ENCODE measurements at places on chromosomes 1 and 21.

- no peak for DNase-seq
Measured at GRCh38 chr1:243500512-243500911, 244.7 kb downstream of the SDCCAG8 start.

- DNase-seq = no peak
Measured at GRCh38 chr1:228515200-228515834, 28.1 kb downstream of the RNF187 start.

GRCh38 chr1:173187671-173188237, 19.4 kb downstream of the TNFSF4 start:
- DNase-seq = no peak

- DNase-seq = no peak
Measured at GRCh38 chr1:227849251-227849650, 33.8 kb downstream of the PRSS38 start.

DNA sequence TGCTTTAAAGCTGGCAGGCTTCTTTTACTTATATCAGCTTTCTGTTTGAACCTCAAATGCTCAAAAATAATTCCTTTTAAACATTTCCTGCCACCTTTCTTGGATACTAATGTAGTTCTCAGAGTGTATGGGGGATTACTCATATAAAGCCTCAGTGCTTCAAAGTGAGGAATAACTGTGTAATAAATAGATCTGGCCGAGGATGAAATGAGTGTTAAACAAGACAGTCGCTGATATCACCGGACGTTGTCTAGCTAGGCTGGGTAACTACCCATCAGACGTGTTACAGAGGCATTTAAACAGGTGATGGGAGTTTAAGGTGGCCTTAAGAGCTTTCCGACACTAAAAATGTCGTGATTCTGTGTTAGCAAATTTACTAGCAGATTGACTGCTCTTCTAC, 53.1 kb downstream of the VANGL2 start:
- DNase-seq = no peak

GRCh38 chr1:200248541-200248940, 161.3 kb downstream of the ZNF281 start:
- no peak for DNase-seq

- DNase-seq = no peak
Measured at GRCh38 chr1:58767143-58767542, 16.7 kb downstream of the JUN start.

- no peak for DNase-seq
Measured at GRCh38 chr1:117169871-117170596, 40.7 kb downstream of the VTCN1 start.

GRCh38 chr1:64701071-64701470, 43.8 kb upstream of the RAVER2 start:
- DNase-seq = no peak

- DNase-seq = no peak
Measured at GRCh38 chr1:175036476-175036875, 13.3 kb upstream of the MRPS14 start.

DNA sequence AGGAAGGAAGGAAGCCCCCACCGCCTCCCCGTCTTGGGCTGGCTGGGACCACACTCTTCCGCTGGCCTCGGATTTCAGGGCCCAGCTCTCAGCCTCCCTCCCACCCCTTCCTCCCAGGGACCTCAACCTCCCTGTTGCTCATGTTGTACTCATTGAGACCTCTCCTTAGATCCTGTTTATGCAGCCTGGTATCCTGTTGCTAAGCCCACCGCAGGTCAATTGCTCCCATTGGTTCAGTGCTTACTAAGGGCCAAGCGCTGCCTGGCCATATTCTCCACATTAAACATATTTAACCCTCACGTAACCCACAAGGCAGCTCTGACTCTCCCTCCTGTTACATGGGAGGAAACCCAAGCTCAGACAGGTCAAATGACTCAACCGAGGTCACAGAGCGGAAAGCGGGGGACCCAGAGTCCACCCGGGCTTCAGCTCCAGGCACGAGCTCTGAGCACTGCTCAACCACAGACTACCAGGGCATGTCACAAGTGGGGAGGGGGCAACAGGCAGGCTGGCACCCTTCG, 23.2 kb upstream of the H6PD start:
- no peak for DNase-seq

DNA sequence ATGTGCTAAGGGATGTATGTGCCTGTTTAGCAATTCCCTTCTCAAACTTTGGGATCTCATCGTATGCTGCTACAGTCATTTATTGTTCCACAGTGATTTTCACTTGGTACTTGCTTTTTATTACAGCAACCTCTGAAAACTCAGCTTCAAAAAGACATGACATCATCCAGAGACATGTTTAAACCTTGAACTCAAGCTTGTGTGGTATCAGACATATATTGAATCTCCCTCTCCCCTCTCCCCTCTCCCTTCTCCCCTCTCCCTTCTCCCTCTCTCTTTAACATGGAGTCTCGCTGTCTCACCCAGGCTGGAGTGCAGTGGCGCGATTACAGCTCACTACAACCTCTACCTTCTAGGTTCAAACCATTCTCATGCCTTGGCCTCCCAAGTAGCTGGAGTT, 19.5 kb upstream of the TUT4 start:
- no peak for DNase-seq

DNA sequence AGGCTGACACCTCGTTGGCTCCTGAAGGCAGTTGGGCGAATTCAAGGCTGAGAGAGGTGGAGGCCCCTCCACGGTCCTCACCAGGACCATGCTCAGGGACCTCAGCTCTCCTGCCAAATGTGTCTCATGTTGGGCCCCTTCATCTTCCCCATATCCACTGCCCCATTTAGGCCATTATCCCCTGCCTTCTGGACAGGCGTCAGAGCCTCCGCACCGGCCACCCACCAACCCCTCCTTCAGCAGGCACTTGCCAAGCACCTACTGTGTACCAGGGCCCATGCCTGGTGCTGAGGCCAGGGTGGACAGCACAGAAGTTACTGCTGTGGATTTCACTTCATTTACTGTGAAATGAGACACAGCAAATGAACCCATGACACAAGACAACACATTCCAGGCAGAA, 325.8 kb downstream of the MATN1 start:
- DNase-seq = no peak

DNA sequence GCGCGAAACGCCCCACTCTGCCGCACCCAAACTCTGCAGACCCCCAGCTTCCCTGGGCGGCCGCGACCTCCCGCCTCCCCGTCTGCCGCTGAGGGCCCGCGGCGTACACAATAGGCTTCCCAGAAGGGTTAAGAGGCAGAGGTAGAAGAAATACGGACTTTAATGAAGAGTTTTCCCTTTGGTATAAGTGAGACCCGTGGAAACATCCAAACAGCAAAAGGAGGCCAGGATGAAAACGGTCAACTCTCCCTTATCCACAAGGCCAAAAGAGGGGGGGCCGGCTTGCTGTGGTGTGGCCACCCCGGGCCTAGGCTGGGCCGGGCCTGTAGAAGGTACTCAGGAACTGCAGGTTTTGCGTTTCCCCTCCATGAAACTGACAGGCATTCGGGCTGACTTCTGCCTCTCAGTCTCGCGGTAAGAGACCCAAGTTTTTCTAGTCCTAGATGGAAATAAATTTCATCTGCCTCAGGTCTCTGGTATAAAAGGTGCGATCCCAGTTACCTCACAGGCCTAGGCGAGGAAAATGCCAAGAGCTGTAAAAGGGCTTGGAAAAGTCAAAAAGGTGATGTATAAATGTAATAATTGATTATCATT, 671 bp upstream of the PYGO2 start:
- DNase-seq = no peak

- DNase-seq = peak; percentile 21
Measured at GRCh38 chr1:36342426-36343185, 19.2 kb upstream of the EVA1B start.

- no peak for DNase-seq
Measured at GRCh38 chr1:52834798-52835197, 7.8 kb upstream of the ZYG11A start.

GRCh38 chr21:23534850-23535249, 2072.4 kb downstream of the MRPL39 start:
- no peak for DNase-seq

DNA sequence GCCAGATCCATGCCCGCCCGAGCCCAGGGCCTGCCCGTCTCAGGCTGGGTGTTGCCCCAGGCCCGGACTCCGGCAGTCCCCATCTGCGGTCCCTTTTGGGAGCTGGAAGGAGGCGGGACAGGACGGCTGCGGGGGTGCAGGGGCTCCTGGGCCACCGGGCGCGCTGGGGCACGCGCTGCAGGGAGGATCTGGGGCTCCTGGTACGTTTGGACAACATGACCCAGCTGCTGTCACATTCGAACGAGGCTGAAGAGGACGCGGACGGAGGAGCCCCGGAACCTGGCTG, 6.6 kb upstream of the CALML6 start:
- DNase-seq = no peak

- DNase-seq = no peak
Measured at GRCh38 chr1:171674431-171675405, 22.2 kb upstream of the MYOC start.

GRCh38 chr1:70892930-70893329, 154.7 kb downstream of the PTGER3 start:
- no peak for DNase-seq

GRCh38 chr1:111199881-111200801, at the start of gene DENND2D:
TSS of gene DENND2D (minus strand) at chr1:111200646. CDS start at chr1:111200459, 187 bp downstream.
- DNase-seq = peak; percentile 39

DNA sequence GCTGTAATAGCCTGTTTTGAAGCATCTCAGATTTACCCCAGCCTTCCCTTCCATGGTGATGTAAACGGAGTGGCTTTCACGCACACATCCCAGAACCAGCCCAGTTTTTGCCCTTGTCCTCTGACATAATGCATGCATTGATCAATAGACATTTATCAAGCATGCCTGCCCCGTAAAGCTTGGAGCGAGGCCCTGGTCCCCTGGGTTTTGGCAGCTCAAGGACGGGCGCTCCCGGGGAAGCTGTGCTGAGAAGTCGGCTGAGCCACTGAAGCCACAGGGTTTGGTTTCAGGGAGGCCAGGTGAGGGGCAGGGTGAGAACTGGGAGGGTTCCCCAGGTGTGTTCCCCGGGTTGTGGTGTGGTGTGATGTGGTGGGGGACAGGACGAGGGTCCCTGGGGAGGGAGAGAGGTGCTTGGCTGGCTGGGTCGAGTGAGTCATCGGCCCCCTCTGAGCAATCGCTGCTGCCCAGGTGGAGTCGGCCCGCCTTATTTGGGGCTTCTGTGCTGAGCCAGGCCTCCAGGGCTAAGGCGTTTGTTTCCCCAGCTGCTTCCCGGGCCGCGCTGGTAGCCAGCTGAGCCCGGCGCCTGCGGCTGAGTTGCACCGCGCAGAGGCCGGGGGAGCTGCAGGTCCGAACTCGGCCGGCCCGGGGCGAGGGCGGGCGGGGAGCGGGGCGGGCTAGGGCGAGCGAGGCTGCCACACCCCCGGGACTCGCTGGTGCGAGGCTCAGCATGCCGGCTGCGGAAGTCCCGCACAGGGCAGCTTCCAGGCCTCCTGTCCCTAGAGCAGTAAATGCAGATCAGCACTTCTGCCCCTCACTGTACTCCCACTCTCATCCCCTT, 23.6 kb downstream of the ATP2B4 start:
- DNase-seq = peak; percentile 52

DNA sequence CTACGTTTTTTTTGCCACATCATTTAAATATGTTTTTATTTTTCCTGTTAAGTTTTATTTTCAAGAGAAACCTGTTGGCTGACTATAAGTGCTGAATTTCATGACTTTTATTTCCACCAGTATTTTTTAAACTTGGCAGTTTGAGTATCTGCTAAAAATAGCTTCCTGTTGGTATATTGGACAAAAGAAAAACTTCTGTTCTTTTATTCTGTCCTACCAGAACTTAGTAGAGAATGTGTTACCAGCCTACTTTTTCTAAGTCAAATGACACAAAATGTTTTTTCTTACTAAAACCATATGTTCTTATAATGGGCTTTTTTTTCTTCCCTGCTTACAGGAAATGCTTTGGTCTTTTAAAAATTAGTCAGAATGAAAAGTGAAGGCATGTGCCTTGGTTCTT, 7.6 kb downstream of the DR1 start:
- no peak for DNase-seq

- DNase-seq = no peak
Measured at GRCh38 chr21:29064850-29065481, 8.5 kb downstream of the CCT8 start.

- DNase-seq = no peak
Measured at GRCh38 chr1:203320591-203321272, 15.4 kb downstream of the BTG2 start.

DNA sequence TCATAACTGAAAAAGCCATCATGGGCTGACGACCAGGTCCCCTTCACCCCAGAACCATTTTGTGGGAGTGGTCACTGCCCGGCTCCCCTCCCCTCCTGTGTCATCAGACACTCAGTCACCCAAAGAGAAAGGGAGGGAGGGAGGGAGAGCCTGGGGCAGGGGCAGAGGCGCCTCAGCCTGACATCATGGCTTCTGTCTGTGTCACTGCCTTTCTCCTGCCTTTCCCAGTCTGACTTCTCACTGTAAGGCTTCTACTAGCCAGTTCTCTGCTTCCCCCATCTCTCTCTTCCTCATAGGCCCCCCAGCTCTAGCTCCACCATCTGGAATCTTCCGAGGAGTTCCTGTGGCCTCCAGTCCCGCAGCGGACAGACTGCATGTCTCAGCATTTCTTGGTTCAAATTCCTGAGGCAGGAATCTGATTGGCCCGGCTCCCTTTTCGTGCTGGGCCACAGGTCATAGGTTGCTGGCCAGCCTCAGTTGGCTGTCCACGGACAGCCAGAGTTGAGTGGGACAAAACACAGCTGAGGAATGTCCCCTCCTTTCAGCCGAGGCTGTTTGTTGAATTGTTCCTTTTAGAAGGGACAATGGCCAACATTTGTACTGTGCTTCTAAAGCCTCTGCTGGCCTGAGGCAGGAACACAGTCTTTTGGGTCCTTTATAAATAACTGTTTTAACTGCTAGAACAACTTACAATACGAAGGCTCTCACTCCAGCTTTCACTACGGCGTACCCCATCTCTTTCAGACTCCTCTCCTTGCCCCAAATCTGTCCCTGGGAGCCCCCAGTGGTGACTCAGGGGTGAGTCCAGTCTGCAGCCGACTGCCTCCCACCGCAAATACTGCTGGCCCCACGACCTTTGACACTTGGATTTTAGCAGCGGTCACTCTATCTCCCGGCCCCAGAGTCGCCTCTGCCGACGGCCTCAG, 18.7 kb upstream of the KANK4 start:
- DNase-seq = no peak

GRCh38 chr1:206579747-206580437, 32.4 kb downstream of the EIF2D start:
- DNase-seq = peak; percentile 65

- DNase-seq = no peak
Measured at GRCh38 chr1:59008599-59009347, 224.9 kb upstream of the JUN start.

DNA sequence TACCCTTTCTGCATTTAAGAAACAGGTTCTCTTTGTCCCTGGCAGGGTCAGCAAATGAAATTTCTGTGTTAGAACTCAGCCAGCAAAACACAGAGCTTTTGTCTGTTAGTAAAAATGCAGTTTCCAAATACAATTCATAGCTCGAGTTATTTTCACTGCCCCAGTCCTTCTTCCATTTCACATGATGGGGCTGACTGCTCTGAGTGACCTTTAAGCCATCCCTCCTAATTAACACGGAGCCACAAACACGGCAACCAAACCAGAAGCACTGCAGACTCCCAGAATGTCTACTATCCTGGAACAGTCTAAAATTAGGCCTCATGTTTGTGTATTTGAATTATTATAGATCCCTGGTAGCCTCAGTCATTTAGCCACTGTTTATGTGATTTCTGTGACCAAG, 99.1 kb upstream of the RGS4 start:
- no peak for DNase-seq
